Stimulated activated CD4-positive, alpha-beta T cell treated with anti-CD3 and anti-CD28 coated beads, Interleukin-2, amount 100 ng/mL, for 4 hours (primary cell): ENCODE measurements at places on chromosomes 7 and 10.

DNA sequence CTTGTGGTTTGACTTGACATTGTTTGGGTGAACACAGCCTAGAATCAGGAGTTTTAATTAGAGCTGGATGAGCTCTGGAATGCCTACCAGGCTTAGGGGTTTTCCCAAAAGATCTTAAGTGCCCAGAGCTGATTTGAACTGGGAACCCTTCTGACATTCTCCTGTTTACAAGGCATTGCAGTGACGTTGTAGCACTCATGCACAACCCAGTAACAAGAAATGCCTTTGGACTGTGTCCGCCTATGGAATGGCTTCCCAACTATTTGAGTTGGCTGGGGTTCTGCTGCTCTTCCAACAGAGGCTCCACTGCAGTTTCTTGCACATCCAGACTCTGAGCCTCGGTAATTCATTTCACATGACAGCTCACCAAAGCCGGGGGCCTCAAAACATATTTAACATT, 76.7 kb upstream of the MKX start:
- no peak for DNase-seq

DNA sequence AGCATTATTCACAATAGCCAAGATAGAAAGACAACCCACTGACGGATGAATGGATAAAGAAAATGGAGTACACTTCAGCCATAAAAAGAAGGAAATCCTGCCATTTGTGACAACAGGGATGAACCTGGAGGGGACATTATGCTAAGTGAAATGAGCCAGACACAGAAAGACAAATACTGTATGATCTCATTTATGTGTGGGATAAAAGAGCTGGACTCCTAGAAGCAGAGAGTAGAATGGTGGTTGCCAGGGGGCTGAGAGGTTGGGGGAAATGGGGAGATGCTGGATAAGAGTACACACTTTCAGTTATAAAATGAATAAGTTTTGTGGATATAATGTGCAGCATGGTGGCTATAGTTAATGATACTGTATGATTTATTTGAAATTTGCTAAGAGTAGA, 124.4 kb downstream of the SEC23IP start:
- no peak for DNase-seq

DNA sequence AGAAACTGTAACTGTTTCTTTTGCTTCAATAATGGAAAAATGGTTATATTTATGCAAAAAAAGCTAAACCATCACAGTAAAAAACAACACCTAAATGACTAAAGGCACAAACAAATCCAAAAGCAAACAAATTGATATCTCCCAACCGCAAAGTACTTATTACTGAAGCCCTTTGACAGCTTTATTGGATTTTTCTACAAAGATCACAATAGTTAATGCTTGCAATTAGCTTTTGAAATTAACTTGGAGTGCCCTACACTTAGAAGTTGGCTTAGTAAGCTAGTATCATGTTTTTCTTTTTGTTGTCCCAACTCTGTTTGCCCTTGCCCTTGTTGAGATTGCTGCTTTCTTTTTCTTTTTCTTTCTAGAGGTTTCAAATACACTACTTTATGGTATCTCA, 257.5 kb downstream of the INHBA start:
- DNase-seq = no peak

- DNase-seq = no peak
Measured at GRCh38 chr7:141302617-141303016, 228.8 kb downstream of the TMEM178B start.

- no peak for DNase-seq
Measured at GRCh38 chr7:108613147-108613948, 43.7 kb downstream of the DNAJB9 start.

DNA sequence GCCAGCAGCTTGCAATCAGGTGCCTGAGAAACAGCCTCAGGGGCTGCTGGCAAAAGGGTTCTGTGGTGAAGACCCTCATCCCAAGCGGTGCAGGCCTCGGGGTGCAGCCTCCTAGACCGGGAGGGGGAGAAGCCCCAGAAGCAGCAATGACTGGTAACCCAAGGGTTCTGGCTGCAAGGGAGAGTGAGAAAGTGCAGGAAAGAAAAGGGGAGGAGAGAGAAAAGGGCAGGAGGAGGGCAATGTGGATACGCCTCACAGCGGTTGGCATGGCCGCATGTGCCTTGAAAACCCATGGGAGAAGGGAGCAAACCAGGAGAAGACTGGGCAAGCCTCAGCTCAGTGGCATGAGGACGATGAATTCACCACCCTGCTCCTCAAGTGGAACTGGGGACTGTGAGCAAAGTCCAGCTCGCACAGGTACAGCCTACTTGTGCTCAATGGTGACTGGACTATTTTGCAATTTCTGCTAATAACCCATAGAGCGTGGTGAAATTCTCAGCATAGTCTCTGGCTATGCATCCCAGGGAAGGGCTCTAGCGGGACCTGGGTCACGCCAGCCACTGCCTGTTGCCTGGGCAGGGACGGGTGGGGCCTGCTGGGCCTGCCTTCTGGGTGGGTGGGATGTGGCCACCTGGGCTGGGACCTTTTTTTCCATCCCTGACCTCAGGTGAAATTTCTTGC, 6.2 kb downstream of the CLRN3 start:
- no peak for DNase-seq

- DNase-seq = peak; percentile 9
Measured at GRCh38 chr10:124417895-124418725, 613 bp downstream of the OAT start.
